ENCODE measurements at places on chromosomes 2 and 18.

DNA sequence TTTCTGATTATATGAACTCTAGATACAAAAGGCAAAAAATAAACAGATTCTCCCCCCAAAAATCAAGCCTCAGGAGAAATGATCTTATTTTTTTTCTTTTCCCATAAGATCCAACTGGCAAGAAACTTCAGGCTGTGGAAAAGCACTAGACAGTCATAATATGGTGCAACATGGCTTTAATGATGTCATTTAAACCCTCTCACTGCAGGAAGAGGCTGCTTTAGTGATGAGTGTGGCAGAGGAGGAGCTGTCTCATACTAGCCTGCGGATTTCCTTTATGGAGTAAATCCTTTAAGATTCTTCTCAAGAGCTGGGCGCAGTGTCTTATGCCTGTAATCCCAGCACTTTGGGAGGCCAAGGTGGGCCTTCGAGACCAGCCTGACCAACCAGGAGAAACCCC lies 83.3 kb upstream of the CD28 start:
- no peak for DNase-seq

GRCh38 chr2:103945083-103945482 lies 908.8 kb upstream of the POU3F3 start:
- no peak for DNase-seq

DNA sequence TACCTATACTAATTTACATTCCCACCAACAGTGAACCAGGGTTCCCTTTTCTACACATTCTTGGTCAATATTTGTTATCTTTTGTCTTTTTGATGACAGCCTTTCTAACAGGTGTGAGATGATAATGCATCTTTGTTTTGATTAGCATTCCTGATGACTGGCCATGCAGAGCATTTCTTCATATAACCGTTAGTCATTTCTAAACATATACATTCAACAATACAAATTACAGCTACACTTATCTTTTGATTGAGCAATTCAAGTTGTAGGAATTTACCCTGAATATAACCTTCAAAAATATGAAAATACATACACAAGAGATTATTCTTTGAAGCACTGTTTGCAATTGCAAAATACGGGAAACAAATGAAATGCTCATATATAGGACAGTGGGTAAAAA lies 94.9 kb downstream of the TMEM131 start:
- no peak for DNase-seq

DNA sequence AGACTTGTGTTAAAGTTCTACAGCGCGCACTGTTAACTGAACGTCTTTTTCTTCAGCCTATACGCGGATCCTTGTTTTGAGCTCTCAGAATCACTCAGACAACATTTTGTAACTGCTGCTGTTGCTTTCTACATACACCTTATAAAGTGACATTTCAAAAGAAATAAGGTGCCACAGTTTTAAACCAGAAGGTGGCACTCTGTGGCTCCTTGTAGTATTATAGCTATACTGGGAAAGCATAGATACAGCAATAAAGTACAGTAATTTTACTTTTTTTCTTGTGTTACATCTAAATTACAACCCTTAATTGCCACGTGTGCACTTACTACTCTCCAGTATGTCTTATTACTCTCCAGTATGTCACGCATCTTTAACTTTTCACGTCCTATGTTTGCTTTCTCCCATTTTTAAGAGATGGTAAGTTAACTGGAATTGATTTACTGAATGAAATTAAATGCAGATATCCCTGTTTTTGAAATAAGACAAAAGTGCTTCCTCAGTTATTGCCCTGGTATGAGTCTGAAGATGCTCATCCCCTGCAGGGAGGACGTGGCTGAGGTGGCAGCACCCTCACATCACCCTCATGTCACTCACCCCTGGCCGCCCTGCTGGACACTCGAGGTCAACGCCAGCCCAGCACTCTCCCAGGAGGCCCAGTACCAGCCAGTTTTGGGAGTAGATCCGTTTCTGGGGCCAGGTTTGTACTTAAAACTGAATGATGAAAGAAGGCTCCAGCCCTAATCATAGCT lies 37.8 kb downstream of the GORASP2 start:
- DNase-seq, result no peak

- no peak for DNase-seq
Observed at GRCh38 chr2:185628985-185629384, 109.6 kb upstream of the FSIP2 start.

DNA sequence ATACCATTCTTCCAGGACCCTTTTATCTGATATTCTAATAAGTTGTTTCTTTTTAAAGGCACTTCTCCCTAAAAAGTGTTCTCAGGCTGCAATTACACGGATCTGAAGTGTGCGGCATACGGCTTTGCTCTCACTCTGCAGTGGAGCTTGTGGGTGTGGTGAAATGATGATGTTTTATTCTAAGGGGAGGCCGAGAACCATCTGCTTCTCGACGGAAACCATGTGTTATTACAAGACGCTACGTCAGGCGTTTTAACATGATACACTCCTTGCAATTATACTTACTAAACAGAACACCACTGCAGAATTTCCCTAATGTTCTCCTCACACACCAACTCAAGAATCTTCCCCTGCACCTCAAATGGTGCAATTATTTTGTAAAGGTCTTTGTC lies 34.9 kb upstream of the CTDP1 start:
- DNase-seq, result no peak

GRCh38 chr18:46253498-46253897 lies 149.3 kb downstream of the HAUS1 start:
- DNase-seq, result no peak

DNA sequence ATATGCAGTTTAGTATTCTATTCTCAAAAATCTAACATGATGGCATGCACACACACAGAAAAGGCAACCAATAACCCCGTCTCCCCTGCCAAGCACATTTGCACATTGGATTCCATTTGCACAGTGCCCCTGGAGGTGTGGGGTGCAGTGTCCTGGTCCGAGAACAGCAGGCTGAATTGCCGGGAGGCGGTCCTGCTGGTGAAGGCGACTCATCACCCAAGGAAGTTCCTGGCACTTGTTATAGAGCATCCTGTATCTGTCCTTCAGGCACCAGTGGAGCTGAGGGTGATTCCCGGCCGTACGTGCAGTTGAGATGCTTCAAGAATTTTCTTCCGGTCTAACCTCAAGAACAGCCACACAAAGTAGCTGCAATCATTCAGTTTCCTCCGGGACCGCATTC lies 73.0 kb upstream of the RAB12 start:
- DNase-seq, result no peak

DNA sequence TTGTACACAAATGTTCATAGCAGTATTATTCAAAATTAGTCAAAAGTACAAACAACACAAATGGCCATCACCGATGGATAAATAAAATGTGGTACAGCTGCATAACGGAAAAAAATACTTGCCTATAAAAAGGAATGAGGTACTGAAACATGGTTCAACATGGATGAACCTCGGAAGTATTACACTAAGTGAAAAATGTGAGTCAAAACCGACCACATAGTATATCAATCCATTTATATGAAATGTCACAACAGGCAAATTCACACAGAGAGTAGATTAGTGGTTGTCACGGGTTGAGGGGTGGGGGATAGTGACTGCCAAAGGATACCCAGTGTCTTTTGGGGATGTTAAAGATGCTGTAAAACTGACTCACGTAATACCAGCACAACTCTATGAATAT lies 3.5 kb downstream of the SS18 start:
- no peak for DNase-seq

GRCh38 chr18:79506191-79507075 lies 110.7 kb downstream of the NFATC1 start:
- DNase-seq, result no peak

GRCh38 chr2:183996825-183997793 lies 601.2 kb upstream of the ZNF804A start:
- peak; percentile 58 for DNase-seq

DNA sequence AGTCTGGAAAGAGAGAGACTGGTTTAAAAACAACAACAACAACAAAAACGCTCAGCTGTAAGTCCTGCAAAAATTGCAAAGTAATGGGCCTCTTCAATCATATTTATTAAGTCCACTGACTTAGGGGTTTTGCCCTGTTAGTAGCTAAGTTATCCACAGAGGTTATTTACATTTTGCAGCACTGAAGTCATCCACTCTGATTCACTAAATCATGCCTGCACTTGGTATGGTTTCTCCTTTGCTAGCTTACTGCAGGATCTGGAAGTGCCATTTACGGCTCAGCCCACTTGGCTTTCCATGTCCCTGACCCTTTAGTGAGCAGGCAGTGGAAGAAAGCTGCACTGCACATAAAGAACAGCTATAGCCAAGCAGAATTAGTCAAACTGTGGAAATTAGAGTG lies 484.4 kb downstream of the NRXN1 start:
- DNase-seq, result no peak

GRCh38 chr2:170224692-170225294 lies 46.8 kb downstream of the MYO3B start:
- peak; percentile 75 for DNase-seq

DNA sequence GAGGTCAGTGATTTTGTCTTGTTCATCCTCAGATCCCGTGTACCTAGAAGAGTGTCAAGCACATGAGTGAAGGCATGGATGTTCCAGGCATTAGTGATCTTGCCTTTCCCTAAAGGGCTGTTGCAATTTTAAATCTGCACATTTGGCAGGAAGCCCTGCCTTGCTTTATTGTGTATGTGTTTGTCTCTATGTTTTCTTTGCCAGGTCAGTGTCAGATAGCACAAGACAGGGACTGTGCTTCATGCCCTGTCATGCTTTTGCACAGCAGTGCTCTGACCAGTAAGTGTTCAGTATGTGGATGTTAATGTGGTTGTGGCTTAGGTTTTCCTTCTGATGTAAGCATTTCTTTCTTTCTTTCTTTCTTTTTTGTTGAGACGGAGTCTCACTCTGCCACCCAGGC lies 131.5 kb downstream of the RGPD3 start:
- no peak for DNase-seq

DNA sequence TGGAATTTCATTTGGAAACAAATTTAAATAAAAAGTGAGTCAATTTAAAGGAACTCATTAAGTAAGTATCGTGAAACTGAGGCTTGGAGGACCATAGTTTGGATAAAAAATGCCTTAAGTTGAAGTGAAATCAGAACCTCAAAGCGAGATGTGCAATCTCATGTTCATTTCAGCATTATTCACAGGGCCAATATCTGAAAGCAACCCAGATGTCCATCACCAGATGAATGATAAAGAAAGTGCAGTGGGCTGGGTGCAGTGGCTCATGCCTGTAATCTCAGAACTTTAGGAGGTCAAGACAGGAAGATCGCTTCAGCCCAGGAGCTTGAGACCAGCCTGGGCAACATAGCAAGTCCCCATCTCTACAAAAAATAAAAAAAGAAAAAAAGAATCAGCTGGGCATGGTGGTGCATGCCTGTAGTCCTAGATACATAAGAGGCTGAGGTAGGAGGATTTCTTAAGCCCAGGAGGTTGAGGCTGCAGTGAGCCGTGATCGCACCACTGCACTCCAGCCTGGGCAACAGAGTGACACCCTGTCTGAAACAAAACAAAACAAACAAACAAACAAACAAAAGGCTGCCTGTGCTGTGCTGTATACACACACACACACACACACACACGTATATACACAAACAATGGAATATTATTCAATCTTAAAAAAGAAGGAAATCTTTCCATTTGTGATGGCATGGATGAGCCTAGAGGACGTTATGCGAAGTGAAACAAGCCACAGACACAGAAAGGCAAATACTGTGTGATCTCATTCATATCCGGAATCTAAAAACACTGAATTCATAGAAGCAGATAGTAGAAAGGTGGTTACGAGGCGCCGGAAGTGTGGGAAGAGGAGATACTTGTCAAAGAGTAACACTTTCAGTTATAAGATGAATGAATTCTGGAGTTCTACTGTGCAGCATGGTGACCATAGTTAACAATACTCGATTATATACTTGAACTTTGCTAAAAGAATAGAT lies 14.5 kb downstream of the SH3RF3 start:
- DNase-seq, result no peak

DNA sequence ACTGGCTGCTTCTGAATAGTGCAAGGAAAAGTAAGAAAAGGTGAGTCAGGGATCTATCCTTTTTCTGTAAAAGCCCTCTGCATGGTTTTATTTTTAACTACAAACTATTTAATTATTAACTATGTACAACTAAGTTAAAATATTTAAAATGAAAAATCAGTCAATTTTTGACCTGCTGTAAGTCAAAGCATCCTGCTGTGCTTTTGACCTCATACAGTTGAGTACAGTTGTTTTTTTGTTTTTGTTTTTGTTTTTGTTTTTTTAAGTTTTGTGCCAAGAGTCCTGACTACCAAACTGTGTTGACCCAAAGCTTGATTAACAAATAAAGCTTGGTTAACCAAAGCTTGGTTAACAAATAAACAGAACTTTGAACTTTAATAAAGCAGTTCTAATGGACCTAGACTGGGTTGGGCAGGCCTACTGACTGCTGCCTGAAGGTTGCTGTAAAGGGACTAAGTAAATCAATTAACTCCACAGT lies at the start of gene ACMSD:
Gene ACMSD, plus strand, starts transcription at position 474 of the 478 bp plus-strand sequence. CDS start 67 bp downstream, outside the sequence.
- DNase-seq, result no peak

- no peak for DNase-seq
Observed at GRCh38 chr2:122108186-122108585, 352.7 kb downstream of the TSN start.

DNA sequence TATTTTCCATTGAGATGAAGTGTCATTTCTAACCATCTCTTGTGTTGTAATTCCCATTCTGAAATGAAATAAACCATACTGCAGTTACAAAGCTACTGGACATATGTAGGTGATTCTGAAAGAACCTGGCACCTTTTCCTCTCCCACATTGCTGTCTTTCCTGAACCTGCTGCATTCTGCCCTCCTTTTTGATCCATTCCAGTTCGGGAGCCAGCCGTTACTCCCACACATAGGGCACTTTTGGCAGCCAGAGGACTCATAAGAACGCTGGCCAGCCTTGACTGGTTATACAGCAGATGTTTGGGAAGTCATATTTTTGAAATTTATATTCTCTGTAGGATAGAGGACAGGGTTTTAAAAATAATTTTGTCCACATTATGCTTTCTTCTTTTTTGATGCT lies 369.8 kb upstream of the CDH7 start:
- DNase-seq, result peak; percentile 76
